ENCODE measurements at places on chromosomes 12 and 14. TPM values are rescaled to one million over a fixed set of nuclear protein-coding genes. Genes with fewer than 3 reads are reported as not detected.

PTGER2 gene
- 3.3 TPM for total RNA-seq

RIC8B gene
- total RNA-seq = 14.4 TPM

PLA2G1B gene
- total RNA-seq = not detected

NOPCHAP1 gene
- 4.4 TPM for total RNA-seq

KRT78 gene
- total RNA-seq = not detected

CRIP1 gene
- 5.0 TPM for total RNA-seq

CISTR gene
- not detected for total RNA-seq

RPL10L gene
- not detected for total RNA-seq

P2RX7 gene
- 4.0 TPM for total RNA-seq

CCDC38 gene
- total RNA-seq = under 0.01 TPM

KCNH3 gene
- total RNA-seq = not detected

MAPK1IP1L gene
- 37.4 TPM for total RNA-seq

CLEC9A gene
- not detected for total RNA-seq

PLEK2 gene
- 1.2 TPM for total RNA-seq

GPR137C gene
- total RNA-seq = 0.59 TPM

RNF212B gene
- not detected for total RNA-seq

KCNJ8 gene
- total RNA-seq = 9.1 TPM

VDR gene
- total RNA-seq = 32.2 TPM

WSCD2 gene
- 0.36 TPM for total RNA-seq

TMEM116 gene
- 11.2 TPM for total RNA-seq

FAM186B gene
- total RNA-seq = 0.72 TPM

TEAD4 gene
- total RNA-seq = 15.2 TPM

WASHC3 gene
- 113 TPM for total RNA-seq

OTX2 gene
- not detected for total RNA-seq

FRS2 gene
- total RNA-seq = 64.4 TPM

PLEKHG7 gene
- not detected for total RNA-seq

PLEKHD1 gene
- total RNA-seq = under 0.01 TPM

MSRB3 gene
- 81.0 TPM for total RNA-seq

MYH6 gene
- not detected for total RNA-seq

PEX5 gene
- 48.5 TPM for total RNA-seq

PTHLH gene
- total RNA-seq = 3.2 TPM

OTUB2 gene
- 1.4 TPM for total RNA-seq

WNT5B gene
- total RNA-seq = 59.0 TPM

TESPA1 gene
- total RNA-seq = not detected

C1R gene
- 313 TPM for total RNA-seq

HOXC9 gene
- total RNA-seq = 11.6 TPM

MIP gene
- not detected for total RNA-seq

C3AR1 gene
- 0.72 TPM for total RNA-seq

SERPINA3 gene
- 5.1 TPM for total RNA-seq

DHRS2 gene
- total RNA-seq = 0.29 TPM

CFL2 gene
- total RNA-seq = 114 TPM

PDE3A gene
- 14.8 TPM for total RNA-seq

TSHR gene
- total RNA-seq = not detected

SPX gene
- 2.9 TPM for total RNA-seq

KLRF1 gene
- total RNA-seq = not detected

CD69 gene
- total RNA-seq = not detected

SIVA1 gene
- 57.2 TPM for total RNA-seq

STON2 gene
- total RNA-seq = 49.6 TPM

L2HGDH gene
- total RNA-seq = 3.6 TPM

GLS2 gene
- 0.36 TPM for total RNA-seq

TAS2R14 gene
- 7.2 TPM for total RNA-seq

ASIC1 gene
- total RNA-seq = 0.72 TPM

RILPL1 gene
- 16.3 TPM for total RNA-seq

All from osteoblast (primary cell).